ENCODE measurements at places on chromosomes 11 and 22.
A peak's percentile ranks its signal among the peaks of the same experiment; 100 is the strongest.

DNA sequence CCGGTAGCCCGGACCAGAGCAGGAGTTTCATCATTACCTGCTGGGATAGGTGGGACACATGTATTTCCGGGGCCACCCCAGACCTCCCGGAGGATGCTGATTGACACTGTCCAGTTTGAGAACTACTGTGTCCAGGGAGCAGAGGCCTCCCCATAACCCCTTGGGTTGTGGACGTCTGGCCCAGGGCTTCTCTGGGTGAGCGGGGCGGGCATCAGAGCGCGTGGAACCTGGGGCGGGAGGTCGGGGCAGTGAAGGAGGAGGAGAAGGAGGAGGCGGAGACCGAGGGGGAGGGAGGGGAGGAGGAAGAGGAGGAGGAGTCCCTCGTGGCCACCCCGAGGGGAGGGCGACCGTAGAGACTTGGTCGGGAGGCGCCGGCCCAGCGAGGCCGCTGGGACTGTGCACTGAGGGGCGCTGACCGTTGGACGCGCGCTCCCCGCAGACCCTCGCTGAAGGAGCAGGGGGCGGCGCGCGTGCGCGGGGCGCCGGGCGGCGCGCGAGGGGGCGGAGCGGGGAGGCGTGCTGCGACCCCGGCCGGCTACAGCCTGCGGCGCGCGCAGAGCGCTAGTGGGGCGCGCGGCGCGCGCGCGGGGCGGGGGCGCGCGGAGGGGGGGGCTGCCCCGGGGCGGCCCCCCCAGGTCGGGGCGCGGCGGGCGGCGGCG lies at the start of gene GRK3:
Gene GRK3, plus strand, starts transcription at position 356 of the 659 bp plus-strand sequence. CDS start 366 bp downstream, outside the sequence.
- DNase-seq = peak; percentile 66

DNA sequence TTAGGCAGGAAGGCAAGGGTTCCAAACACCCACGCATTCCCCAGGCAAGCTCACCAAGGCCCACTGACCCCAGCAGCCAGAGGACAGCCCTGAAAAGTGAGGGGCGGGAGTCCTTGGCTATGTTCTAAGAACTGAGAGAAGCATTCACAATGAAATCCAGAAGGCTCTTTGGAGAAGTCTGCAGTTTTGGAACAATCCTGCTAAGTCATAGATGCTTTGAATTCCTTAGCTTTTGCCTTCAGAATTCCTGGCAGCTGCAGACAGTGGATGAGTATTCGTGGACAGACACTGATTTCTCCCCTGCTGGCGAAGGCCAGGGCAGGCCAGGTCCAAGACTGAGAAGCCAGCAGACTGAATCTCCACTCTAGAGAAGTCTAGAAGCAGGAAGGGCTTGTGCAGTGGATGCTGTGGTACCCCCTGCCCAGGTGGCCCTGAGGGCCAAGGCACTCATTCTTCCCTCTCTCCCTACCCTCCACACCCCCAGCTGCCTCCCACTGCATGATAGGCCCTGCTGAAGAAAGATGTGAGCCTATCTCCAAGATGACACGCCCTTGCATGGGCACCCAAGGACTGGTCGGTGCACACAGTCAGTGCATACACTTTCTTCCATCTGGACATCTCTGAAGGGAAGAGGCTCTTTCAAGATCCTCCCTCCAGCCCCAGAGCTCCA lies 133.2 kb upstream of the TEAD1 start:
- peak; percentile 89 for DNase-seq

DNA sequence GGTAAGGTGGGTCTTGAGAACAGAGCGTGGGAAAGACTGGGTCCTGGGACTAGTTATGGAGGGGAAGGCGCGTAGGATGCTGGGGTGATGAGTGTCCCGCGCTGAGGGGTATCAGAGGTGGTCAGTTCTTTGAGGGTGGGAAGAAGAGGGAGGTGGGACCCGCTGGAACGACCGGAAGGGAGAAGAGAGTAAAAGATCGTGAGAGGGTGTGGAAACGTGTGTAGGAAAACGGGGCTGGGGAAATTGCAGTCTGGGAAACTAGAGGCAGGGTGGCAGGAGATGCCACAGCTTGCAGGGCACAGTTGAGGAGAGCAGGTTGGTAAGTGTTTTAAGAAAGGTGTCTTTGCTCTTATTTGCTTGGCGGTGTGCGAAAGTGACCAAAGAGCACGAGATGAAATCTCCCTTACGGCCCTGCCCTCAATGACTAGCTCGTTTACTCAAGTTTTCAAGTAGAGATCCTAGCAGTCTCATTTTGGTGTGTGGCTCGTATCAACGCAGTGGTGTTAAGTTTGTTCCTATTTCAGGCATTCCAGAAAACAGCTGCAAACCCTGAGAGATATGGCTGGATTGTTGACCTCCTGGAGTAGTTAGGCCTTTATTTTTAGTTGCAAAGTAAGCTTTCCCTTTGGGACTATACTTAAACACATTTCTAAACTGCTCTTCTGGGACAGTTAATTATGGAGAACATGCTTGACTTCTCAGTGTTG lies 615 bp downstream of the STT3A start:
- peak; percentile 74 for DNase-seq

DNA sequence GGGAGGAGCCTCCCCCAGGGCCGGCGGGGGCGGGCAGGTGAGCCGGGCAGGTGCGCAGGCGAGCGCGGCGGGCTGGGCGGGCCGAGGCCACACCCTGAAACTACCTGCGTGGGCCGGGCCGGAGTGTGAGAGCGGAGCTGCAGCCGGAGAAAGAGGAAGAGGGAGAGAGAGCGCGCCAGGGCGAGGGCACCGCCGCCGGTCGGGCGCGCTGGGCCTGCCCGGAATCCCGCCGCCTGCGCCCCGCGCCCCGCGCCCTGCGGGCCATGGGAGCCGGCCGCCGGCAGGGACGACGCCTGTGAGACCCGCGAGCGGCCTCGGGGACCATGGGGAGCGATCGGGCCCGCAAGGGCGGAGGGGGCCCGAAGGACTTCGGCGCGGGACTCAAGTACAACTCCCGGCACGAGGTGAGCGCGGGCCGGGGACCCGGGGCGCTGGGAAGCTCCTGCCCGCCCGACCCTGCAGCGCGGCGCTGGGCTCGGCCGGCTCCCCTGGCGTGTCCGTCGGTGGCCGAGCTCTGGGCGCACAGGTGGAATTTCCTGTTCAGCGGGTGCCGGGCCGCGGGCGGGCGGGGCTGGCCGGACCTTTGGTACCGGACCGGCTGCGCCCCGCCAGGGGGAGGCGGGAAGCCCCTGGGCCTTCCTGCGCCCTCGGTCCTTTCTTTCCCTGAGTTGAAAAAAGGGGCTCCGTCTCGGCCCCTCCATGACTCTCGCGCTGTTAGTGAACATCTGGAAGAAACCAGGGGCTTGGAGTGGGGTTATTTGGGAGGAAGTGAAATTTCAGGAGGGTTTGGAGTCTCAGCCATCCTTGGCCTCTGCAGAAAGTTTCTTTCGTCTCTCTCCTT lies at the start of gene ST14:
Gene ST14, plus strand, starts transcription at position 126 of the 841 bp plus-strand sequence. Its CDS starts 198 bp downstream, at position 324.
- DNase-seq = no peak

GRCh38 chr11:118691926-118692830 lies 12.7 kb upstream of the TREH start:
- DNase-seq = peak; percentile 75

- DNase-seq = no peak
Observed at GRCh38 chr11:64104632-64105031, 61.3 kb downstream of the MACROD1 start.

- no peak for DNase-seq
Observed at GRCh38 chr22:25086902-25087282, 112.8 kb upstream of the CRYBB3 start.

- DNase-seq = no peak
Observed at GRCh38 chr22:16937811-16938210, 70.2 kb downstream of the GAB4 start.

DNA sequence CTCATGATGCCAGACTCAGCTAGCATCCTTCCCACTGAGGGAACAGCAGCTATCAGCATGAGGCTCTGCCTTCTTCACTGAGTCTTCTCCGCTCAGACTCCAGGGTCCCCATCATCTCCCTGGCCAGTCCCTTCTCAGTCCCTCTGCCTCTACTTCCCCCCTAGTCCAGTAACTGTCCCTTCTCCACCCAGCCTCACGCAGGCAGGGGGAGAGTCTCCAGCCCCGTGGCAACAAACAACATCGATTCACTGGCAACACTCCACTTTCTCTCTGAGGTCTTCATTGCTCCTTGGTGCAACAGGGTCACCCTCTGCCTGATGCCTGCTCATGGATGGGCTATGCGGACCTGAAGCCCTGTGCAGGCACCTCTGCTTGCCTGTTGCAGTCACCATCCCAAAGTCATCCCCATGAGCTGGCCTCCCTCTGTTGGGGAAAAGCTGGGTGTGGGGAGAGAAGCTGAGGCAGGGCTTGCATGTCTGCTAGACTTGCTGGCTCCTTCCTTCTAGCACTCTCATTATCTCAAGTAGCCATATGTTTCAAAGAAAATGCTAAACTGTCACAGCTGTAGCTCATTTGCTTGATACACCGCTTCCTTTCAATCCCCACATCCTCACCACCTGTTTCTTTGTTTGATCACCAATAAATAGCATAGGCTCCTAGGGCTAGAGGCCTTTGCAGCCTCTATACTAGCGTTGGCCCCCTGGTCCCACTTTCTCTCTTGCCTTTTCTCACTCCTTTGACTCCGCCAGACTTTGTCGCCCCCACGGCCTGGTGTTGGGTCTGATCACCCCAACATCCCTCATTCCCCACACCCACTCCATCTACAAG lies 4.3 kb upstream of the BCR start:
- DNase-seq = no peak

DNA sequence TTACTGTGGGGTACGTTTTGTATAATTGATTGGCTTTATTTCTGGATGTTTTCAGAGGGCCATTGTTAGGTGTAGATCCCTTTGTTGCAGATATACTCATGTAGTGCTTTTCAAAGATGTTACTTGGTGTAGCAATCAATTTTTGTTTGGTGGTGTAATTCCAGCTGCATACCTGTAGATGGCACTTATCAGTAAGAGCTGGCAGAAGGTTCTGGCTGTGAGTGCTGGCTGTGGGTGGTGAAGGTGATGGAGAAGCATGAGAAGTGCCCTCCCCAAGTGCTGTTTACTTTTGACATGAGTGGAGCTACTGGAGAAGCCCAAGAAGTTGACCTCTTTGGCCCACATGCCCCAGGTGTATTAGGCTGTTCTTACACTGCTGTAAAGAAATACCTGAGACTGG lies 1074.9 kb downstream of the FAM181B start:
- peak; percentile 2 for DNase-seq

DNA sequence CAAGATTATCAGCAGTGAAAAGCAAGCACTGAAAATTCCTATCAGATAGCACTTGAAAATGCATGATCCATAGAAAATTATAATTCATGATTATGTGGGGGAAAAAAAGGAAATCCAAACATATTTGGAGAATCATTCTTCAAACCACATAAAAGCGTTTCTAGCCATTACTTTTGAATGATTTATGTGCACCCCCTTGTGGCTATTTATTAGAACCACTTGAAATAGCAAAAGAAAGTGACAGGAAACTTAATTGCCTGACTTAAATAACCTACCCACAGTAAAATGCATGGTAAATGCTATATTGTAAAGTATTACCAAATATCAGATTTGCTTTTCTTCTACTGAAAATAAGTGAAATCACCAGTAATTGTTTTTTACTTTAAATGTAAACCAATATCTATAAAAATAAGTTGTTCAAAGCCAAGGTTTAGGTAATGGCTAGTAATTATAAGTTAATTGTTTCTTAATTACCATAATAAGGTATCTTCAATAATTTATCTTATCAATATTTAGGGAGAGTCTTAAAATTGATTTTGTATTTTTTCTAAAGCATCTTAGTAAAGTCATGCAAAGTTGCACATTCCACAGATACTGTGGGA lies 168.5 kb downstream of the ARHGAP42 start:
- peak; percentile 75 for DNase-seq

DNA sequence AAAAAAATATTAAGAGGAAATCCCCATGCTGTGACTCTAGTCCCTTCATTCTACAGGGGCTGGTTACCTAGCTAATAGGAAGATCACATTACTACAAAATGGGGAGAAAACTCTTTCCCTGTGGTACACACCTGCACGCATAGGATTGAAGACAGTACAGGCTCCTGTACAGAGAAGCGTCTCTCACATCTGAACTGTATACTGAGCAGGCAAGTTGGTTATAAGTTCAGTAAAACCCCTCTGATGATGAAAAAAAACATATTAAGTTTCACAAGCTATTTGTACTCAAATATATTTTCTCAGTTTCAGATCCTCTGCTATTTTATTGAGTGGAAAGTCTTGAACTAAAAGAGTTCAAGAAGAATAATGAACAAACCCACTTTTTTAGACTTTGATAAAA lies 156.9 kb upstream of the HSD17B12 start:
- no peak for DNase-seq

DNA sequence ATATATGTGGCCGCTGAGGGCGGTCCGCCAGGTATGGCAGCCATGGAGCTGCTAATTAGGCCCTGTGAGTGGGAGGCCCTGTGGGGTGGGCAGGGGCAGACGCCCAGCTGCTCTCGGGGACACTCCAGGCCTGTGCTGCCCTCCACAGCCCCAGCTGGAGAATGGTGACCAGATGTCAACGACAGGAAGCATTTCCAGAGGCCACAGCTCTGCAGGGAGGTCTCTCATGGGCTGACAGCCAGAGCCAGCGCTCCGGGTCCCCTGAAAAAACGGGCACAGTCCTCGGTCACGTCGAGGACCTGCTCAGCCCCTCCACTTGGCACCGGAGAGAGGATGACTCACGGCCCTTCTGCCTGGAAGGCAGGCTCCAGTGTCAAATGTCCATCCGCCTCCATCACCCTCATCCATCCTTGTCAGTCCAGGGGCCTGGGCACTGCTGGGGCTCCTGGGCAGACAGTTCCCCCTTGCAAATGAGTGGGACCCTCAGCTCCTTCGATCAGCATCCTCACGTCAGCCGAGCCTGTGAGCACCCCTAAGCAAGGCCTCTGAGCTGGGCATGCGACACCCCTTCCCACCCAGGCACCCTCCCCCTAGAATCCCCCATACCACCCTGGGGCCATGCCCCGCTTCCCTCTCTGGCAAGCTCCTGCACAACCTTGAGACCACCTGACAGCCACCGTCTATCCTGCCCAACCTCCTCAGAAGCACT lies 1.9 kb downstream of the BID start:
- DNase-seq = peak; percentile 70

- no peak for DNase-seq
Observed at GRCh38 chr11:12056119-12056518, 47.7 kb upstream of the DKK3 start.

DNA sequence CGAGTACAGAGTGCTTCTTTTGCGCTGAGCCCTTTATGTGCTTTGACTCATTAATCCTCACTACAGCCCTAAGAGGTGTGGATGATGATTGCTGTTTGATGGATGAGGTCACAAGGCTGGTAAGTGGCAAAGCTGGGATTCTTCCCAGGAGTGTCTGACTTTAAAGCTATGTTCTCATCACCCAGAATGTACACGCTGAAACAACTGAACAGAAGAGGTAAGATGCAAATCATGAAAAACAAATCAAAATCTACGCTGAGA lies 37.7 kb upstream of the CREB3L1 start:
- peak; percentile 38 for DNase-seq

DNA sequence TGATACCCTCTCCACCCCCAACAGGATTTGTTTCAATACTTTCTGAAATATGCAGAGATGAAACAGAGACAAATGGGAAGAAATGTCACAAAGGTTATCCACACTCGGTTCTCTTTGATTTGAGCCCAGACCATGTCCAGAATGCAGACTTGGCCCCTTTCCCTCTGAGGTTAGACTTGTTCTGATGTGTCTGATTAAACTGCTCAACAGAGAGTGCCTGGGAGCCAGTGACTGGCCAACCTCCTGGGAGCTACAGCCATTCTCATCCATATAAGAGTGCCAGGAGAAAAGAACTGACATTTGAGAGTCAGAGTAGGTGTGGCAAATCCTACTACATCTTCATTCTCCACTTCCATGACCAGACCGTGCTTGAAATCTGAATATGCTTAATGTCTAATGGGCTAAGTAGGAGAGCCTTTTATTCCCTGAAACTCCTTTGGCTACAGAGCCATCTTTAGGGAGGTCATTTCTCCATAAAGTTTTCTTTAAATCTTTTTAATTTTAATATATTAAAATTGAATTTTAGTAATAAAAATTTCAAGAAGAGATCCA lies 201.4 kb downstream of the BLID start:
- DNase-seq = no peak

Data from ELR (cell line).